Activated T-helper 1 cell treated with Interleukin-2 at 50 U/mL for 16 hours (primary cell): ENCODE measurements at places on chromosomes 12 and 14.
A peak's percentile ranks its signal among the peaks of the same experiment; 100 is the strongest.

DNA sequence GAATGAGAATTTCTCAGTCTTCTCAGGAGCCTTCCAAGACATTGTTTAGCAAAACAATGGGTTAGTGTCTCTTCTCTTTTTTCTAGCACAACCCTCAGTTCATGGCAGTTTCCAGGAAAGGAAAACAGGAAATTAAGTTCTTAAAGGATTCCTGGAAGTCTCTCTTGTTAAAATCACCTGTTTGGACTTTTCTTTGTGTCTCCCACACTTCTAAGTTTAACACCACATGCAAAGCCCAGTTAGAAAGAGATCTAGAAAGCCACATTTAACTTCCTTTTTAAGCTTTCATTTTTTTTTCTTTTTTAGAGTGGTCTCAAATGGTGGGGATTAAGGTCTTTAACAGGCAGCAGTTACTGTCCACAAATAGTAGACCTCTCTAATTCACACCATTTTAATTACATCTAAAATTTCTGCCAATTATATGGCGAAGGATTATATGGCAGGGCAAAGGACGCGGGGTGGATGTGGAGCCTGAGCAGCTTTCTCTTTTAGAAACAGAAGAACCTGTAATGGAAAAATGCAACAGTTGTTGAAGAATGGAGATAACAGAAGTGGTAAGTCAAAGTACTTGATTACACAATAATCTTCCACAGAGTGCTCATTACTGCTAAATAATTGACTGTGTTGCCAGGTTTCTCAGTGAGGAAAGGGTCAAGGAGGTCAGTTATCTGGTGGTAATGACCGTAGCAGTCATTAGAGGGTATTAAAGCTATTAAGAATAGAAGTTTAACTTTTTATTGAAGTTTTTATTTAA is 298.6 kb downstream of the AKAP6 start:
- no peak for DNase-seq

DNA sequence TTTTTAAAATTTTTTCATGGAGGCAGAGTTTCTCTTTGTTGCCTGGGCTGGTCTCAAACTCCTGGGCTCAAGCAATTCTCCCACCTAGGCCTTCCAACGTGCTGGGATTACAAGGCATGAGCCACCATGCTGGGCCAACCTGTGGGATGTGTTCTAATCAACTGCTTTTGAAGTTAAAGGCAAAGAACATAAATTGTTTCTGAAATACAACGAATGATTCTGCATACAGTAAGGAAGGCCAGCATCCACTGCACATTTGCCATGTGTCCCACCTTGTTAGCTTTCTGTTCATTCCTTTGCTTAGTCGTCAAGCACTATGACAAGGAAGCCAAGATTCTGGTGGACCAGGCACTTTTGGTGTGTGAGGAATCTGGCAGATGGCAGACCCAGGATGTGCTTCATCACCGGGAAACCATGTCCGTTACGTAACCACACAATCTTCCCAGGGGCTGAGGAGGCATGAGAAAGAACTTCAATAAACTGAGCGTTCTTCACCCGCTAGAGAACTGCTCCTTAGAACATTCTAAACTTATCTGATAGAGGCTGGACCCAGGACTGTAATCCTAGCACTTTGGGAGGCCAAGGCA is 24.5 kb downstream of the MOK start:
- no peak for DNase-seq

- DNase-seq: peak; percentile 61
Observed at GRCh38 chr14:97978341-97978740, 1181.2 kb downstream of the VRK1 start.

- DNase-seq: no peak
Observed at GRCh38 chr12:15757553-15758255, 31.5 kb downstream of the EPS8 start.

GRCh38 chr14:40371011-40371410 is 938.8 kb upstream of the FBXO33 start:
- DNase-seq: no peak

DNA sequence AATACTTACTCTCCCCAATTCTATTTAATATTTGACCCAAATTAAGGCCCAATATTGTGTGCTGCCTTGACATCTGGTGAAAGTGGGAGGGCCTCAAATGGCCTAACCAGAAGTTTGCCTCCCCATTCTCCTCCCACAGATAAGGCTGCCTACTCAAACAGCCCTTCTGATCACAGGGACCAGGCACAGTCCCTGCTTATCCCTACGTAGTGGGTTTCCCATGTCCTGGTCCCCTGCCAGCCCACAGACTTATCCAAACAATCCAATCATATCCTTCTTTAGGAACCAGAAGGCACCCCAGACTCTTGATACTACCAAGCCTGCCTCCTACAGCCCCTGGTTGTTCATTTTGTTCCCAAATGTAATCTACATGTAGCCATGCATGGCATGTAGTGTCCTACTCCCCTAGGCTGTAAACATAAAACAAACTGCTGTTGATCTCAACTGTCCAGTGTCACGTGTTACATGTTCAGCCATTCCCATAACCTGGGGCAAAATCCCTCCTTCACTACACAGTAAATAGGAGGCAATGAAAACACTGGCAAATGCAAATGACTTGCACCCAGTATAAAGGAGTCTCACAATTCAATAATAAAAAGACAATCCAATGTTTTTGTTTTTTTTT is 49.3 kb downstream of the EEA1 start:
- no peak for DNase-seq

DNA sequence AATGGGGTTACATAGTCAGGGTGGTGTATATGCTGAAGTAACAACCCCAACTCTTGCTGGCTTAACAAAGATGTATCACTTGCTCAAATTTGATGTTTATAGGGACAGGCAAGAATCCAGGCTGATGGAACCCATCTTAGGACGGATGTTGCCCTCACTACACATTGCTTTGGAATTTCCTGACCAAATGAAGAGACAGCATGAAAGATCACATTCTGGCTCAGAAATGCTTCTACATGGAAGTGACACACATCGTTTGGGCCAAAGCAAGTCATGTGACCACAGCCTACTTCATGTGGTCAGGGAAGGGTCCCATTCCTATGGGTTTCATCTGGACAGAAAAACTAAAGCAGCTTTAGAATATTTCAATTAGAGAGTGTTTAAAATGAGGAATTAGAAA is 345.8 kb downstream of the TMEM132D start:
- DNase-seq: no peak

GRCh38 chr14:75972801-75973421 is 8.9 kb downstream of the TGFB3 start:
- no peak for DNase-seq

DNA sequence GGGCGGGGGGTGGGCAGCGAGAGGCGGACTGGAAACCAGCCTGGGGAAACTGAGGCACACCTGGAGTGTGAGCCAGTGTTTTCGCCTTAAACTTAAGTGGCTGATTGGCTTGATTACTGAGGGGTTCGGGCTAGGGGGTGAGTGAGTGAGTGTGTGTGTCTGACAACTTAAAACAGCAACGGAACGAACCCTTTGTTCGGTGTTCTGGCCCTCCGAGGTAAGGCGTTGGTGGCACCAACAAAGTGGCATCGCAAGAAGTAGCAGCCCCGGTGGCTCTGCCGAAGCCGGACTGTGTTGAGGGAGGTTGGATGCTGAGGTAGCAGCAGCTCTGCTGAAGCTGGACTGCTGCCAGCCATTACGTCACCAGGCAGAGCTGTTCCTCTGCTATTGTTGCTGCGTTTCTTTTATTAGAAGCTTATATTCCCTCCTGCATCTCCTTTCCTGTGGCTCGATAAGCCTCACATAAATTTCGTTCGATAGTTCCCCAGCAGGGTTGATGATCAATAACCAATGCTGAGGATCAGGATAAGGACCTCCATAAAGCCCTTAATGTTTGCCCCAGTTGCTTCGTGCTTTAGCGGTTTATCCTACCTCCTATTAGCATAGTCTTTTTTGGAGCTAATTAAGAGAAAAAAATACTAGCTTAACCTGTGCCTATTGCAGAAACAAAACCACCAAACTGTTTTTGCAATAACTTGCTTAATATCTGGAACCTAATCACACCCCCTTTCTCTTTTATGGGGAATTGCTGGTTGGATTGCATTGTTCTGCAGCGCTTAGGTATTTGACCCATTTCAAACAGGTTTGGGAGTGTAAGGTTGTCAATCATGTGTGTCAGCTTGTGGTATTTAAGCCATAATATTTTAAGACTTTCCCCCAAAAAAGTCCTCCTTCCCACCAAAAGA is 1.3 kb downstream of the GPR137C start:
- DNase-seq: peak; percentile 73

DNA sequence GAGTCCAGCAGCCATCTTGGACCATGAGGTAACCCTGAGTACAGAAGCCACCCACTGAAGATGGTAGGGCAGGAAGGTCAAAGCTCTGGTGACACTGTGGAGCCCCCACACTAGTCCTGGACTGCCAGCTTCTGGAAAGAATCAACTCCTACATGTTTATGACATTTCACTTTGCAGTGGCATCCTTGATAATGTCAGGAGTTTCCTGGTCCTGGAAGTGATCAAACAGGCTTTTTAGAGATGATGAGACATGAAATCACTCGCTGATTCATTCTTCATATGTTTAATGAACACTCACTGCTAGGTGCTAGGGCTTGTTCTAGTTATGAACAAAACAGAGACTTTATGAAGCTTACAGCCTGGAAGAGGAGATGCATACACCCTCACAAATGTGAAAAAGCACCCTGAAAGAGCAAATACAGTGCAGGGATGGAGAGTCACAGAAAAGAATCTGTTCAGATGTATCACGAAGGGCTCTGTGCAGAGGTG is 15.8 kb upstream of the HNF1A start:
- no peak for DNase-seq

- no peak for DNase-seq
Observed at GRCh38 chr12:29970501-29970900, 186.8 kb upstream of the TMTC1 start.

DNA sequence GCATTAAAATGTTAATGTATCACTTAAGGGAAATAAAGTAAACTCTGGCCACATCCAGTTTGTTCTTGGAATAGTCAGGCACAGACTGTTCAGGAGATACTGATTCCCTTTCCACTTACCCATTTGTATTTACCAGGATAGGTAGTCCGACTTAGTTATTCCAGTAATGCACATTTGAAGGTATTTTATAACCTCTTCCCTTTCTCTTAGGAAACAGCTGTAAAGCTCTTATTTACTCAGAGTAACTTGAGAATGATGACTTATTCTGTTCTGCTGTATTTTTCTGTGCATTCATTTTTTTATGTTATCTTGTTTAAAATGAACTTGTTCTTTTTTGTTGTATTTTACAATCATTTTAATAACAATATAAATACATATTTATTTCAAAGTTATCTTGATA is 78.0 kb downstream of the METTL25 start:
- DNase-seq: no peak

- no peak for DNase-seq
Observed at GRCh38 chr12:54701940-54702592, 53.9 kb upstream of the DCD start.

DNA sequence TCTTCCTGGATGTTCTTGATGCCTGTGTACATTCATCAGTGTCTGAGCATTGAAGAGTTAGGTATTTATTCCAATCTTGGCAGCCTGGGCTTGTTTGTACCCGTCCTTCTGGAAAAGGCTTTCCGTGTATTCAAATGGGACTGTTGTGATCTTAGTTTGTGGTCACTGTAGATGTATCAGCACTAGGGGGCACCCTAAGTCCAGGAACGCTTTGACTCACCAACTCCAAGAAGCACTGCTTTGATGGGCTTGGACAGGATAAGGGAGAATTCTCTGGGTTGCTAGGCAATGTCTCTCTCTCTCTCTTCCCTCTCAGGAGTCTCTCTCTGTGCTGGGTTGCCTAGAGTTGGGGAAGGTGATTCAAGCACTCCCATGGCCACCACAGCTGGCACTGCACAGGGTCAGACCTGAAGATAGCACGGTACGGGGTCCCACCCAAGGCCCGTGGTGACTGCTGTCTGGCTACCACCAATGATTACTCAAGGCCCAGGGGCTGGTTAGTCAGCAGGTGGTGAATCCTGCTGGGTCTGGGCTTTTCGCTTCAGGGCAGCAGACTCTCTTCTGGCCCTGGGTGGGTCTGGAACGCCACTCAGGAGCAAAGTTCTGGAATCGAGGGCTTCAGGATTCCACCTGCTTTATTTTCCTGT is 211.1 kb upstream of the RGS6 start:
- no peak for DNase-seq

DNA sequence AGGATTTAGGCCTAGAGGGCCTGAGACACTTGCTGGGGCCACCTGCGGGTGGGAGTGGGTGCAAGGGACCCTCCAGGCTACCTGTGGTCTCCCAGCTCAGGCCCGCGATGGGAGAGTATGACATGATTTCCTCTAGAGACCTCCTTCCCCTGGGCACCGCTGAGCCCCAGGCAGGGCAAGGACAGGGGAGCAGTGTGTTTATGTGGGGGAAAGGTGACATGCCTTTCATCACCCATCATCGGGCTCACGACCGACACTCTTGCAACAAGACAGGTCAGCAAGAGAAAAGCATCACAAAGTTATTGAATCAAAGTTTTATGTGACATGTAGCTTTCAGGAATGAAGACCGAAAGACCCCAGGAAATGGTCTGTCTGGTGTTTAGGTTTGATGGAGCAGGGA is 19.9 kb downstream of the SH2B3 start:
- DNase-seq: no peak

- no peak for DNase-seq
Observed at GRCh38 chr12:53749986-53750811, 1.6 kb downstream of the CISTR start.

DNA sequence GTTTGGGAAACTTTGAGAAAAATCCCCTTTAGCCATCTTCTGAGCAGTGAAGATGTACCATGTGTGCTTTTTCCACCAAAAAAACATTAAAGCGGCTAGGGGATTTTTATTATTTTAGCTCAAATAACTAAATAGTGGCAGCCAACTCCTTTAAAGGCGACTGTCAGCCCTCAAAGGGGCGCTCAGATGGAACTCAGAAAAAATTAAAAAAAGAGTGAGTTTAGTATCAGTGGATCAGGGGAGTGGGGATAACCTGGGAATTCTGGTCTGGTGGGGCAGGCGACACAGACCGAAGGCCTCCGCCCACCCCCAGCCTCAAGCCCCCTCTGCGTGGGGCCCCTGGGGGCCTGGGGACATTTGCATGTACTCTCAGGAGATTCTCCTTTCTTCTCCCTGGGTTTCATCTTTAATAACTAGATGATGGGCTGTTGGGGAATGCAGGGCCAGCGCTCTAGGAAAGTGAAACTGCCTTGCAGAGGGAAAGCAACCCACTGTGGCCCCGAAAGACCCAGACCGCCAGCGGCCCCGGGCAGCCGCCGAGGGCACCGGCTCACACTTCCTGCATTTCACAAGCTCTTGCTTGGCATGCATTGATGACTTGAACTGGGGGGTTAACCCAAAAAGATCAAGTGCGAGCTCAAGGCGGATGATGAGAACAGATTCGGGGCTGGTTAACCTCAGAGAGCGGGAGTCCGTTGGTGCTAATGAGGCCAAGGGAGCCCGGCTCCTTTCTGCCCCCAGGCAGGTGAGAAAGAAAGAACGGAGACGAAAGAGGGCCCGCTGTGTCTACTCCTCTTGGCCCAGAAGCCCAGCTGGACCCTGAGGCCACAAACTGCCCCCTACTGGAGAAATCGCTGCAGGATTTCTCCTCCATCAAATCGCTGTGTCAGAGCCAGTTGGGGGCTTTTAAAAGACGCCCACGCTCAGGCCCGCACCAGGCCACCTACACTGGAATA is 7.3 kb upstream of the BATF start:
- no peak for DNase-seq

- no peak for DNase-seq
Observed at GRCh38 chr12:11877869-11878780, 192.6 kb upstream of the BCL2L14 start.

GRCh38 chr14:75609606-75610475 is 31.4 kb downstream of the FLVCR2 start:
- DNase-seq: no peak

- DNase-seq: no peak
Observed at GRCh38 chr14:91751719-91752118, 19.8 kb upstream of the CATSPERB start.
